ENCODE measurements at places on chromosomes 13 and 19.

- DNase-seq = no peak
Measured at GRCh38 chr13:96687191-96687590, 307.1 kb downstream of the OXGR1 start.

GRCh38 chr19:50427997-50428425 lies 4.7 kb upstream of the MYBPC2 start:
- peak; percentile 54 for DNase-seq

- no peak for DNase-seq
Measured at GRCh38 chr13:99386495-99386894, 79.3 kb upstream of the GPR183 start.

DNA sequence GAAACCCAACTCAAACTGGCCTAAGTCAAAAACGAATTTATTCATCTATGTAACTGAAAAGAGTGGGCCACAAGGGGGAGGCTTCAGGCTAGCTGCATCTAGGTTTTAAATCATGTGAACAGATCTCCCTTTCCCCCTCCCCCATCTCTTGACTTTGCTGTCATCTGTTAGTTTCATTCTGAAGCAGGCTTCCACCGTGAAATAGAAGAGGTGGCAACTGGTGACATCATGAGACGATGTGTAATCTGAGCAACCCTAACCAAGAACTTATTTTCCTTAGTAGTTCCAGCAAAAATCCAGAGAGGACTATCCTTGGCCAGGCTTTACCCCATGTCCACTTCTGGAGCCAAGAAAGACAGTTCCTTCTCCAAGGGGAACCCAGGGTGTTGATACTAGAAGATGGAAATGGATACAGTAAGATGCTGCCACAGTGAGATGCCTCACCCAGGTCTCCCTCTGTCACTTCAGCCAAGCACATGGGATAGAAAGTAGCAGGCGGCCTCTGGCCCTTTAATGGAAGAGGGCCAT lies 9.4 kb downstream of the SAMD4B start:
- DNase-seq = no peak

DNA sequence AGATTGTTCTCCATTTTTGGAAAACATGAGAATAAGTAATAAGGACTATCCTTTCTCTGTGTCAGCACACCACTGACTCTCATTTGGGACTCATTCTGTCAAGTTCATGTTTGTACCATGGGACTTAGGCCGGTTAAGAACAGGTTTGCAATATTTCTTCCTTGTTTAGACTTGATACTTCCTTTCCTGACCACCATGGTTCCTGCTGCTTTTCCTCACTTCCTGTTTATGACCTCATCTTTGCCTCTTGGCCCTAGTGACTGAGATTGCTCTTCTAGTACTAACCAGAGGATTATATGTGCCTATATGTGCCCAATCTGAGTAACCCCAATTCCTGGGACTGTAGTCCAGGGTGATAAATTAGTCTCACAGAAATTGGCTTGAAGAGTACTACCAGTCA lies 32.5 kb upstream of the NDFIP2 start:
- no peak for DNase-seq

Data from fibroblast of skin of abdomen (primary cell).